ENCODE measurements at places on chromosomes 4 and X.

DNA sequence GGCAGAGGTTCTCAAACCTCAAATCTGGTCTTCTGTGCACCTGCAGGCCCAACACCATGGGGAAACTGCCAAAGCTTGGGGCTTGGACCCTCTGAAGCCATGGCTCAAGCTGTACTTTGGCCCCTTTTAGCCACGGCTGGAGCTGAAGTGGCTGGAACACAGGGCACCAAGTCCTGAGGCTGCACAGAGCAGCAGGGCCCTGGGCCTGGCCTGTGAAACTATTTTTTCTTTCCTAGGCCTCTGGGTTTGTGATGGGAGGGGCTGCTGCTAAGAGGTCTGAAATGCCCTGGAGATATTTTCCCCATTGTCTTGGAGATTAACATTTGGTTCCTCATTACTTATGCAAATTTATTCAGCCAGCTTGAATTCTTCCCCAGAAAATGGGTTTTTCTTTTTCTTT, 18.3 kb upstream of the PI4K2B start:
- no peak for DNase-seq

DNA sequence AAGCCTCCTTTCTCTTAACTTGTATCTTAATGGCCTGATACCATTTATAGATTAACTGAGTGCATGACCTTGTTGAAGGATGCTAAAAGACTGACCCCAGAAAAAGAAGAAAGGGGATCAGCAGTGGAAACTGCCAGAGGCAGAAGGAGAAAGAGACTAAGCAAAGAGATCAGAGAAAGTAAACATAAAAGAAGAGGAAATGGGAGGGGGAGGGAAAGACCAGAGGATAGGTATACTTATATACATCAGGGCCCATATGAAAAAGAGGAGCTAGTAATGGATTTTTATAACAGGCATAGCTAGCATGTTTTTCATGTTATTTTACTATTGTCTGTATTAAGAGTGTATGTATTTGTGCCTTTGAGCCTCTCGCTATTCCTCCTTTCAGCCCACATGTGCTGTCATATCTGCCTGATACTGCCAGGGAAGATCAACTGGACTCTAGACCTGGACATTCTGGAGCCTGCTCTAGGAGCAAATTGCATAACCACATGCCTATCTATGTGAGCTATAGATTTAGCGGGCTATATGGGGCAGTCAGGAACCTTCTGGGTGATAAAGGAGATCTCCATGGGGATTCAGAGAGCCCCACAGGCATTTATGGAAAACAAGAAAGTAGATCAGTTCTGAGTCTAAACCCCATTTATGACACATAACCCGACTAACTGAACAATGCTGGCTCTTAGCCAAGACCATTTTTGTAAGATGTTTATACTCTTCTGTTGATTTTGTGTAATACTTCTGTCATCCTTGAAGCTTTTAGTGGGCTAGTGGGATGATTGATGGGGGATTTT, 13.4 kb upstream of the SNX12 start:
- DNase-seq = no peak

DNA sequence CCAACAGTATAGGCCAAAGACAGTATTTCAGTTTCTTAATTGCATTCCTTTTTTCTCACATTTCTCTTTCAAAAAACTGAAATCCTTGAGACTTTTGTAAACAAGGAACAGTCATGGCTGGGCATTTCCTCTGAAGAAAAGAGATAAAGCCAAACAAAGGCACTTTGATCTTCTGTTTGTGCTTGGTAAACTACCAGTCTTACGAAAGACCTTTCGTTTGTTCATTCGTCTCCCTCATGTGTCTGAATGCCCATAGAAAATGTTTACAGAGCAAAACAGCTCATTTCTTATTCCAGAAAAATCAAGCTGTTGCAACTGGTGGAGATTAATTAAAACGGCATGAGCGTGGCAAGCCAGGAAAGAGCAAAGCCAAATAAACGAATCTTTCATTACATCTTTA, 178.0 kb downstream of the GASK1B start:
- no peak for DNase-seq

DNA sequence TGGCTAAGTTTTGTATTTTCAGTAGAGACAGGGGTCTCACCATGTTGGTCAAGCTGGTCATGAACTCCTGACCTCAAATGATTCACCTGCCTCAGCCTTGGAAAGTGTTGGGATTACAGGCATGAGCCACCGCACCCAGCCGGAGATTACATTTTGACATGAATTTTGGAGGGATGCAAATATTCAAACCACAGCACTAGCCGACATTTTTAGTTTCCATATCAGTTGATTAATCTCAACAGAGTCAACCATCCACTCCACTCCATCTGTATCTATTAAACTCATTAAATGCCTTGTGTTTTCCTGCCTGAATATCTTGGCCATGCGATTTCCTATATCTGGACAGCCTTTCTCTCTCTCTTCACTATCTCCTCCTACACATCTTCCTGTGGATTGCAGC, 64.1 kb upstream of the PDGFRA start:
- no peak for DNase-seq

- no peak for DNase-seq
Measured at GRCh38 chr4:68536375-68536774, 39.7 kb downstream of the UGT2B17 start.

- DNase-seq = no peak
Measured at GRCh38 chr4:120434756-120435155, 368.1 kb upstream of the MAD2L1 start.

GRCh38 chr4:174591243-174592021, 69.1 kb upstream of the HPGD start:
- no peak for DNase-seq

- DNase-seq = no peak
Measured at GRCh38 chrX:72107841-72108595, 23.7 kb downstream of the RTL5 start.

DNA sequence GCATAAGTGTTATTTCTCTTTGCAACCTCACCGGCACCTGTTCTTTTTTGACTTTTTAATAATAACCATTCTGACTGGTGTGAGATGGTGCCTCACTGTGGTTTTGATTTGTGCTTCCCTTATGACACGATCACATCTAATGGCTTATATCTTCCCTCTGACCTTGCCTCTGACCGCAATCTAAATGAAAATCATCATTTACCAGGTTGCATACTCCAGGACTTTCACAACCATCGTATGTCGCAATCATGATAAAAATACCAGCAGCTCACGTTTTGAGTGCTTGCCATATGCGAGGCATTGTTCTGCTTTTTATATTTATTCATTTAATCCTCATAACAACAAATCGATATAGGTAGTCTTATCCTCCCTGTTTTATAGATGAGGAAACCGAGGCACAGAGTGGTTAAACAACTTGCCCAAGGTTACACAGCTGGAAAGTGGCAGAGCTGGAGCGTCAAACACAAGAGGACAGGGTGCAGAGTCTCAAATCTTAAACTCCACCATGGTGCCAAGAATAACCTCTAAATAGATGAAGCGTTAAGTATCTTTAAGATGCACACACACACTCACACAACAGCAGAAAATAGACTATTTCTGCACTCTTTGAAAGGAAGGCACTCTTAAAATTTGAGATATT, 102.2 kb downstream of the SEL1L3 start:
- no peak for DNase-seq

DNA sequence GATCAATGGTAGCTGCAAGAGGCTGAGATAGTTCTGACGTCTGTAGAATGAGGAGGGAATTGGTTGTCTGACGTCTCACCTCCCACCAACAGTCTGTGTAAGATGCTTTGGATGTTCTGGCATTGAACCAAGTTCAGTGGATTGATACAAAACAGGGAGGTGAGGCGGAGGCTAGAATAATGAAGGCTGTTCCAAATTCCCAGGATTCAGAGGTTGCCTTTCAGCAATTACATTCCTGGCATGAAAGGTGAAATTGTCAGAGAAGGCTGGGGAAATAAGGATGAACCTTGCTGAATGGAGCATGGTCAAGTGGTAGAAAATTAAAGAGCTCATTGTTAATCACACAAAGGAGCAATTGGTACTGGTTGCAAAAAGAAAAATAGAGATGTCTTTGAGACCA, 241.6 kb downstream of the FBXW7 start:
- no peak for DNase-seq

DNA sequence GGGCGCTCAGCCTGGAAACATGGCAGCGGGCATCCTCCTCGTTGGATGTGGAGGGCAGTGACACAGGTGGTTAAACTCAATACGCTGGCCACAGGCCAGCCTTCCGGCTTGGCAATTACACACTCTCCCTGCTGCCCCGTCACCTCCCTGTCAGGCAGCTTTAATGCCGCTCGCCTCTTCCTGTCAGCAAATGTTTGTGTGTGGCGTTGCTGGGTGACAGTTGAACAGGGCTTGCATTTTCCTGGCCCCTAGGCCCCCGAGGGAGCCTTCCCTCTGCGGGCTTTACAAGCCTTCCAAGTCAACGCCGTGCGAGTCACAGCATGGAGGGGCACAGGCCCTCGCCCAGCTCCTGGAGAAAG, 620.0 kb downstream of the BCOR start:
- DNase-seq = no peak

GRCh38 chr4:84482564-84483563, 16.2 kb downstream of the NKX6-1 start:
- DNase-seq = no peak

GRCh38 chrX:32525234-32525633, 686.1 kb downstream of the DMD start:
- DNase-seq = no peak

- no peak for DNase-seq
Measured at GRCh38 chrX:10739426-10739825, 119.0 kb upstream of the MID1 start.

DNA sequence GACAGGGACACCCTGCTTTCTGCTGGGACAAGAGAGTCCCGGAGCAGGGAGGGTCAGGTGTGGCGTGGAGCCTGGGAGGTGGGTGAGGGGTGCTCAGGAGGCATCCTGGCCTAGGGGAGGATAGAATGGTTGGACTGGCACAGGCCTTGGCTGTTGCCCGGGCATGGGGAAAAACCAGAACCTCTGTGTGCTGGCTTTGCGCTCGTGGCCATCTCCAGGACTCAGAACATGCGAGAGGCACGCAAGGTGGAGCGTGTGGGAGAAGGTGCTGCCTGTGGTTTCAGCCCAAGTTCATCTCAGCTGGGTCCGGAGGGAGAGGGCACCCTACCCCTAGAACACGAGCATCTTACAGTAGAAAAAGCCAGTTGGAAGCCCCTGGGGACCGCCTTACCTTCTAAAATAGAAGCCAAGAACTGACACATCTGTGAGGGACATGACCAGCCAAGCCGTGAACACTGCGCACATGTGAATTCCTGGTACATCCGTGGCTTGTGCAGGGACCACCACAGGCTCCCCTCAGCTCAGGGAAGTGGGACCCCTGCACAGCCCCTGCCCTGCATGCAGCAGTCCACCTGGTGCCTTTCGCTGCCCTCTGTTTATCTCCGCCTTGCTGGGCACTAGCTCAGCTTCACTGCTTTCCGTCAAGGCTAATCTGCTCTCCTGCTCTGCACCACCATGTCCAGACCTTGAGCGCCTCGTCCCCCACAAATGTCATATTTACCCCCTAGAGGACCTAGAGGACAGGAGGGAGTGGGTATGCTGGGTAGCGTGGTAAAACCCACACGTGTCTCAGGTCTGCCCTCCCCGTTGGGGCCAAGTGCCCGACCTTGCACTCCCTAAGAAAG, 13.5 kb downstream of the MSANTD1 start:
- DNase-seq = no peak

- no peak for DNase-seq
Measured at GRCh38 chr4:89563431-89563830, 255.8 kb upstream of the GPRIN3 start.

DNA sequence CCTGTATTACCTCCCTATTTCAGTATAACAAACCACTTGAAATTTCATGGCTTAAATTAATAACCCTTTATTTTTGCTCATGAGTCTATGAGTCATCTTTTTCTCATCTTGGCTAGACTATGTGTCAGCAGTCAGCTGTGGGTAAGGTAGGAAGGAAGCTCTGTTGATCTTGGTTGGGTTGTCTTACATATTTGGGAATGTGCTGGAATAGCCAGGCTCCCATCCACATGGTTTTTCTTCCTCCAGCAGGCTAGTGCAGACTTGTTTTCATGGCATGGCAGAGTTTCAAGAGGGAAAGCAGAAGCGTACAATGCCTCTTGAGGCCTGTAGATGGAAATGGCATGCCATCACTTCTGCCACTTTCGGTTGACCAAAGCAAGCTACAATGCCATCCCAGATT, 89.7 kb downstream of the LINC00632 start:
- DNase-seq = no peak

DNA sequence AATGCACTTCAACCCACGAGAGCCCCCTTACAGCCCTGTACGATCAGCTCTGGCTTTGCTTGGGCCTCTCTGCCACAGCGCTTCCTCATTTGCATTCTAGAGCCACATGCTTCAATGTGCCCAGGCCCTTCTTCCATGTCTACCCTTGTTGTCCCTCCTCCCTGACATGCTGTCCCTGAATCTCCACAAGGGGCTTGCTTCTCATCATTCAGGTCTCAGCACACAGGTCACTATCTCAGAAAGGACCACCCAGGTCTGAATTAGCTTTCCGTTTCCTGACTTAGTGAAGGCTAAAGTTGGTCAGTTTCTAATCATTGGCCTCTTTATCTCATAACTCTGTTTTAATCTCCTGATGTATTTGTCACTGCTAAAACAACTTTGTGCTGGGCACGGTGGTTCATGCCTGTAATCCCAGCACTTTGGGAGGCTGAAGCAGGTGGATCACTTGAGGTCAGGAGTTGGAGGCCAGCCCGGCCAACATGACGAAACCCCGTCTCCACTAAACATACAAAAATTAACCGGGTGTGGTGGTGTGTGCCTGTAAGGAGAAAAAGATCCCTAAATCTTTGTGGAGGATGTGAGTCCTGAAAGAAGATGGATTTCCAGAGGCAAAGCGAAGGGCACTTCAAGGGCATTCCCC, 17.9 kb upstream of the SLC34A2 start:
- no peak for DNase-seq

DNA sequence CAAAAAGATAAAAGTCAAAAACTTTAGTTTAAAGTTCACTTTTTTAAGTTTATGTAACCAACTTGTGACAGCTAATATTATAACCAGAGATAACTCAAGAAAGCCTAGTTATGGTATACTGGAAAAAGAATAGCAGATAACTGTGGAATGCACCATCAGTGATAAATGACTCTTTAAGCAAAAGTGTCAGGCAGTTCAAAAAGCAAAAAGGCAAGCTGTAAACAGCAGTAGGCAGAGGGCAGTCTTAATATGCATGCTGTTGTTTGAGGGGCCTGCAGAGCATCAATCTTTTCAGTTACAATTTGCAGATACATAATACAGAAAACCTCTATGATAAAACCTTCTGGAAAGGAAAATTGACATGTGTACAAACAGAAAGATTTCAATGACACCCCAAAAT, 81.8 kb upstream of the JADE1 start:
- DNase-seq = no peak

GRCh38 chrX:45719751-45720501, 519.2 kb upstream of the DIPK2B start:
- no peak for DNase-seq

- DNase-seq = no peak
Measured at GRCh38 chr4:6674500-6675149, 19.1 kb upstream of the S100P start.
